Iris pigment epithelial cell (primary cell): ENCODE measurements at places on chromosomes 5 and 9.
A peak's percentile ranks its signal among the peaks of the same experiment; 100 is the strongest.

GRCh38 chr9:77673941-77674791 is 26.0 kb upstream of the GNA14 start:
- peak; percentile 26 for DNase-seq

DNA sequence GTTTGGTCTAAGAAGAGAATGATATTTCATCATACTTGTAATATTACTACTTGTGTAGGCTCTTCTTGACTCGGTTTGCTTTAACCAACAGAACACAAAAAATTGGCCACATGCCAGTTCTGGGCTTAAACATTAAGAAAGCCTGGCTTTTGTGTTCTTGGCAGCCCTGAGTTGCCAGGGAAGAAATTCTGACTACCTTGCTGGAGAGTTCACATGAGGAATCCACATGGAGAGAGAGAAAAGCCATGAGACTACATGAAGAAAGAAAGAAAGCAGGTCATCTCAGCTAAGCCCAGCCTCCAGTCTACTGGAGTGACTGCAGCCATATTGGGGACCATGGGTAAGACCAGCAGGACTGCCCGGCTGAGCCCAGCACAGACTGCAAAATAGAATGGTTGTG is 524.8 kb downstream of the RAB3C start:
- DNase-seq: peak; percentile 98

- DNase-seq: peak; percentile 47
These were observed 679 bp downstream of the DOLK start for GRCh38 chr9:128946571-128947276.

- no peak for DNase-seq
These were observed 52.1 kb upstream of the KIAA1958 start for GRCh38 chr9:112434487-112434886.

DNA sequence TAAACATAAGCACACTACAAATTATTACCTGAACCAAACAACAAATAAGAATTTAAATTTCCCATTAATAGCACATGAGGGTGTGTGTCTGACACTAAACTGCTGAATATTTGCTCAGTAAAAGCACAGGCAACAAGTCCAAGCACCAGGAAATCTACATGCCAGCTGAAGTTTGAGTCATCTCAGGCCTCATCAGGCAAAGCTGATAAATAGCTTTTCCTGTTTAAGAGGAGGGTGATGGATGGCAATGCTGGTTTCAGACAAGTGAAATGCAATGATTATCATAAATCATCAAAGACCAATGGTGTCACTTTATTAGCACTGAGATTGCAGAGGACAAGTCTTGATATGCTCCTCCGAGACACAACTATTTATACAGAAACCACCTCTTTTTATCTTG is 1668.0 kb upstream of the C9orf72 start:
- peak; percentile 0 for DNase-seq

GRCh38 chr5:54693936-54694657 is 176.5 kb downstream of the SNX18 start:
- no peak for DNase-seq

DNA sequence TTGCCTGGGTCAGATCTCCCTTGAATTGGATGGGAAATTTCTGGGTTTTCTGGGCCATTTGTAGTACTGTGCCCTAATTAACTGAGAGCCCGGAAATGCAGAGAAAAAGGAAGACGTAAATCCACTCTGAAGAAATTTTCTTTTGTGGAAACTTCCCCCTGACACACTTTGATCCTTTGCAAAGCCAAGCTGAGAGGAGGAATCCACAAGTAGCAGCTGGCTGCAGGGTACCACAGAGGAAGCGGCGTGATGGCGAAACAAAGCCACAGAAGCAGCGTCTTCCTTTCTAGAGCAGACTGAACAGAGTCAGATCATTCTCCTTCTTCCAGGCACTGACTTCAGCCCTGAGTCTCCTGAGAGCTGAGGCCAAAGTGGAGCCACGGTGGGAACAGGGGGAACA is 47.1 kb upstream of the ZNF354A start:
- no peak for DNase-seq

DNA sequence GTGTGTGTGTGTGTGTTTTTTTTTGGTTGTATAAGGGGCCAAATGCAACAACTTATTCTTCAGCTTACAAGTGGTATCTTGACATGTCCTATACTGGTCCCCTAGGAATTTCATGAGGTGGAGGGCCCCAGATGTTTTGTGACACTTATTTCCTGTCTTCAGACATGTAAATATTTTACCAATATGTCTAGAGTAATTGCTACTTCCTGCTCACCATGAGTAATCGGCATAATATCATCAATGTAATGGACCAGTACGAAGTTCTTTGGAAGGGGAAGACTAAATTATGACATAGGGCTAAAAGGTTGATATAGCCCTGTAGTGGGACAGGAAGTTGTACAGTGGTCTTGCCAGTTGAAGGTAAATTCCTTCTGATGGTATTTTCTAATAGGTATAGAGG is 3.7 kb upstream of the OTULIN start:
- no peak for DNase-seq

DNA sequence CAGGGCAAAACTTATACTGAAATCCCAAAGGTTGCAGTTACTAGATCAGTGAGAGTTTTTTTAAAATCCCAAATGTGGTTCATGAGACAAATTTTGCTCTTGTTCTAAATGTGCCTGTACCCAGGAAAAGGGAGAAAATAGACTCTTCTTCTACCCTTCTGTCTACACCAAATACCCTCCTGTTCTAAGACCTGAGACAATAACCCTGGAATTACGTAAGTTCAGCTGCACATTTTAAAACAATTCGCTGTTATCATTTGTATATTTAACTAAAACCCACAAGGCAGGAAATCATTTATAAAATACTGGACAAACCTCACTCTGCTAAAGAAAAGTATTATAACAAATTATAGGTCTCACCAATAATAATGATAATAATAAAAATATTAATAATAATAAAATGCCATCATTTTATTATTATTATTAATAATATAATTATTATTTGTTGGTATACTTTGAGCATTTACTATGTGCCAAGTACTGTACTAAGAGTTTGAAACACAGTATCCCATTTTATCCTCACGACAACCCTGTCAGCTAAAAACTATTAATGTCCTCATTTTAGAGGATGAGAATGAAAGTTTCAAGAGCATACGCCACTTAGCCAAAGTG is 49.8 kb upstream of the AFAP1L1 start:
- peak; percentile 76 for DNase-seq

GRCh38 chr9:99128133-99128406 is 23.2 kb downstream of the TGFBR1 start:
- no peak for DNase-seq

DNA sequence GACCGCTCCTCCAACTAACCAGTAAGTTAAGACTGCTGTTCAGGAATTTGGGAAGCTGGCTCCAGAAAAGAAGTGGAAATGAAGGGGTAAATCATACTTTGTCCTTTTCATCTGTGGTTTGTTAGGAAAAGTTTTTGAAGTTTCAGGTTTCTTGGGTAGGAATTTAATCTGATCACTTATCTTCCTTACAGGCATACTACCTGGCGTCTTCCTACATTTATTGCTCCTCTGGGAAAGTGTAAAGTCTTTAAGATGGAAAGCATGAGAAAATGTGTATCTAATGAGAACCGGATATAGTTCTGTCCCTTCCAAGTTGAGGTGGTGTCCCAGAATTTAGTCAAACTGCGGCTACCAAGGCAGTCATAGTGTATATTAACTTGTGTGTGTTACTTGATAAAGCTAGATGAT is 1.3 kb downstream of the RASA1 start:
- DNase-seq: no peak

DNA sequence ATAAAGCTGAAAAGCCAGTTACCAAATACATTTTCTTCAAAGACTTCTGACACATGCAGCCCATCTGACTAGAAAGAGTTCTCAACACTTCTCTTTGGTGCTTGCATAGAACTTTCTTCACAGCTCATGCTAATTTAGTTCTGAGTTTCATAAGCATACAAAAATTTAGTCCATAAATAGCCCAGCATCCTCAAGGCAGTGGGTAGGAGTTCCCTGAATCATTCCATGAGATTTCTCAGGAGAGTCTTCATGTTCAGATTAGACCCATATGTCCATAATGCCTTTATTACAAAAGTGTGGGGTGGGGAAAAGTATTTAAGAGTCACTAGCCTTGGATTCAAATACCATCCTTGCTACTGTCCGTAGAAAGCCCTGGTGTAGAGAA is 290.2 kb upstream of the RGMB start:
- no peak for DNase-seq

DNA sequence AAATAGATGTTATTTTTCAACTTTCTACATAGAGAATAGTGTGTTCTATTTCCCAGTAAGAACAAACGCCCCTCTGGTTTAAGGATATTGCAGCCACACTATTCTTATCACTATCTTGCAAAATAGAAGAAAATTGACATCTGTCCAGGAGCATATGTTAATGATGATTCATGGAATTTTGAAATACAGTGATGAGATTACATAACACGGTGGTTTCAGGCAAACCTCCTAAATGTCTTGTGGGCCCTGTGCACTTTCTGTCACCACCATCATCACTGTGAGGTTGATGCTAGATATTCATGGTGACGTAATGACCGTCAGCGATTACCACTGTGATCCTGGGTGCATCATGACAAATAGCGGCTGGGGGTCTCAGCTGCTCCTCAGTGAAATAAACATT is 48.1 kb downstream of the CFAP90 start:
- DNase-seq: peak; percentile 55

GRCh38 chr5:176542596-176543427 is 5.6 kb upstream of the RNF44 start:
- DNase-seq: no peak

DNA sequence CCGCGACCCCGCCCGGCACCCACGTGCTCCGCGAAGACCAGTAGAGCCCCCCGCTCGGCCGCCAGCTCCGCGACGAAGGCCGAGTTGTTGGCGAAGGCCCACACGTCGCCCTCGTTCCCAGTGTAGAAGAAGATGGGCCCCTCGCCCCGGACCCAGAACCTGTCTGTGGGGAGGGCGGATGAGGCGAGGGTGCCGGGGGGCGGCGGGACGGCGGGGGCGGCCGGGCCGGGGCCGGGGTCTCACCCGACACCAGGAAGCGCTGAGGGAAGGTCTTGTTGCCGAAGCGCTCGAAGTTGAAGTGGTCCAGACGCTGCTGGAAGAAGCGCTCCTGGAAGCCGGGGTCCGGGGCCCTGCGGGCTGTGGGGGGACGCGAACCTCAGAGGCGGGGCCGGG is 317 bp downstream of the DPP7 start:
- DNase-seq: no peak

DNA sequence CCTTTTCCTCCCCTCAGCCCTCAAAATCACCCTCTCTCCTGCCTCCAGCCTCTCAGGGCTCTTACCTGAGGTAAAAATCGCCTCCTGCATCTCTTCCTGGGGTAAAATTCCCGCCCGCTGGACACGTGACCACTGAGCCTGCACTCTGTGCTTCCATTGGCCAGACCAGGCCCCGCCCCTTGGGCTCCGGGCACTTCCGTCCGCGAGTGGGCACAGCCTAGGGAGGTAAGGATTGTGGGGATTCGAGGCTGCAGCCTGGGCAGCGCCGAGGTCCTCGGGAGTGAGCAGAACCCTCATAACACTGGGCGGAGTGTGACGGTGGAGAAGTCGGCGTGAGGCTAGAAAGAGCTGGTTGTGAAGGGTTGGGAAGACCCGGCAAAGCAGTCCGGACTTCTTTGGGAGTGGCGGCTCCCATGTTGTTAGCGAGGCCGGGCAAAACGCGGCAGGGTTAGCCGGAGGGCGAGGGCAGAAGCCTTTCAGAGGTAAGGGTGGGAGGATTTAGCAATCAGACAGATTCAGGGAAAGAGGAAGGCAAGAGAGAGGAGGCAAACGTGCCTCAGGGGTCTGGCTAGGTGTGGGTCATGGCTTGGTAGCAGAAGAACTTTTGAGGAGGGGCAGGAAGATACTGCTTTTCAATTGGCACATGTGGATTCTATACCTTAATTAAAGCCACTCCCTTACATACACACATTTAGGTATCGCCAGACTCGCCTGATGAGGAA is at the start of gene SHOC1:
Gene SHOC1 (minus strand): TSS at position 103 of the 722 bp plus-strand sequence. CDS start 3,519 bp downstream, outside the sequence.
- DNase-seq: no peak

GRCh38 chr9:116189683-116190082 is 36.1 kb downstream of the PAPPA start:
- DNase-seq: no peak

DNA sequence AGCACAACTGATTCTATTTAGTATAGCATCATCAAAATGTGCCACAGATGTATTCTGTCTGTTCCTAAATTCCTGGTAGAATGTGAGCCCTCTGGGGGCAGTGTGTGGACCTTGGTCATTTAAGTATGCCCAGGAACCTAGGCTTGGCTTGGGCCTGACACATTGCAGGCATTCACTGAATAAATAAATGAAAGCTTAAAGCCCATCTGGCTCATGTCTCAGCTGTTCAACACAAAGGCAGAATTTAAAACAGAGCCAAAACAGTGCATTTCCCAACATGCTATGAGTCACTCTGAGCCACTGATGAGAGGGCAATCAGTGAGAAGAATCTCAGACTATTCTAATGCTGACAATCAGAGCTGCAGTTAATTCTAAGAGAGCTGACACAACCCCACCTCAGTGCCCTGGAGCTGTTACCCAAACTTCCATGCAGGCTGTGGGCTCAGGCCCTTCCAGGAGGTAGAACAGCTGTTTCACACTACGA is 8.1 kb downstream of the FAM193B start:
- DNase-seq: peak; percentile 98

GRCh38 chr9:138098116-138098907 is 220.7 kb downstream of the CACNA1B start:
- DNase-seq: no peak

GRCh38 chr9:79706512-79706911 is 134.7 kb downstream of the TLE4 start:
- no peak for DNase-seq

DNA sequence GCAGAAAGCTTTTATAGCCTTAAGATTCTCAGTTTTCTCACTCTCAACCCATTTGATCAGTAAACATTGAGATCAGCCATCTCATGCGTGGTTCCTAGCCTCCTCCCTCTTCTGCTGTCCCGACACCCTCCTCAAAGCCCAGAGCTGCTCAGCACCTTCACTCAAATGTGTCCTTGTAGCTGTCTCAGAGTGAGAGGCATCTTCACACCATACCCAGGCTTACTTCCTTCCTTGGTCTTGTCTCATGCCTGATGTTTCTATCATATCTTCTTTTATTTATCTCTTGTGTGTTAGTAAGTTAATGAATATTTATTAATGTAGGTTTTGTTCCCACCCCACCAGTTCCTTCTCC is 72.4 kb upstream of the SNX2 start:
- no peak for DNase-seq

- no peak for DNase-seq
These were observed 247.6 kb upstream of the ACO1 start for GRCh38 chr9:32136700-32137339.

DNA sequence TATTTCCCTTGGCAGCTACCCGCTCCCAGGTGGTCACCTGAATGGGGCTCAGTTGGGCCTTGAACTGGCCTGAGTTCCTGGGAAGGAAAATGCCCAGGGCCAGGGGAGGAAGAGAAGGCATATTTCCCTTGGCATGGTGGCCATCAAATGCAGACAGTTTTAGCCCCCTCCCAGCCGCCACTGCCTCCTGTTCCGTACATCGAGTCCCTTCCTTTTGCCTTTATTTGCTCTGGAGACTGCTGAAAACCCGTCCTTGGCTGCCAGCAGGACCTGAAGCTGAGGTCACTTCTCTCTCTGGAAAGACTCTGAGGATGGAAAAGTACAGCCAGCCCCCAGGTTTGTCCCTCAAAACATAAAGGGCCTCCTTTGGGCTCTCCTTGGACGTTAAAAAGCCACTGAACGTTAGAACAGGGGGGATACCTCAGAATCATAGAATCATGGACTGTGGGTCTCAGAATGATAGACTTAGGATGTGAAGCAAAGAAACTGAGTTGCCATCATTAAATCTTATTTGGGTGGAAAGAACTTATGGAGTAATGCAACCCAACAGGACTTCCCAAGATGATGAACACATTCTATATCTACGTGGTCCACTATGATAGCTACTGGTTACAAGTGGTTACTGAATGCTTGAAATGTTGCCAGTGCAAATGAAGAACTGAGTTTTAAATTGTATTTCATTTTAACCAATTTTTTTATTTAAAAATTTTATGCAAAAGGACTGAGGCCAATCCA is 7.1 kb downstream of the SPARC start:
- peak; percentile 29 for DNase-seq
